ENCODE measurements at places on chromosomes 4 and X.

- no peak for DNase-seq
Measured at GRCh38 chrX:78665342-78665741, 6.2 kb upstream of the RTL3 start.

GRCh38 chr4:89904524-89904923 is 9.9 kb downstream of the MMRN1 start:
- no peak for DNase-seq

DNA sequence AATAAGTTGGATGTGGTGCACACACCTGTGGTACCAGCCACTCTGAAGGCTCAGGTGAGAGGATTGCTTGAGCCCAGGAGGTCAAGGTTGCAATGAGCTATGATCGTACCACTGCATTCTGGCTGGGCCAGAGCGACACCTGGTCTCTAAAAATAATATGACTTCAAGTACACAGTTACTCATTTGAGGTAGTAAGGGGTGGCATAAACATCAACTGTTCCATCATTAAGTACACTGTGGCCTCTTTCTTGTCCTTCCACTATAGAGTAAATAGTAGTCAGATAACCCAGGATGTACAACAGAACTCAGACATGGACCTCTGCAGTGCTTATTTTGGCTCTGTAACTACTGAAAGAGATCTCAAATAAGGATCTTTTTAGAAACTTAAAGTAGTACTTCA is 10.6 kb downstream of the FAM9B start:
- no peak for DNase-seq

GRCh38 chrX:133590703-133591505 is 175.6 kb upstream of the GPC4 start:
- no peak for DNase-seq

GRCh38 chr4:77849278-77849965 is 13.2 kb upstream of the MRPL1 start:
- DNase-seq = no peak

GRCh38 chr4:174437324-174437723 is 85.0 kb downstream of the HPGD start:
- no peak for DNase-seq

GRCh38 chrX:36867143-36867542 is 141.0 kb upstream of the FAM47C start:
- no peak for DNase-seq

DNA sequence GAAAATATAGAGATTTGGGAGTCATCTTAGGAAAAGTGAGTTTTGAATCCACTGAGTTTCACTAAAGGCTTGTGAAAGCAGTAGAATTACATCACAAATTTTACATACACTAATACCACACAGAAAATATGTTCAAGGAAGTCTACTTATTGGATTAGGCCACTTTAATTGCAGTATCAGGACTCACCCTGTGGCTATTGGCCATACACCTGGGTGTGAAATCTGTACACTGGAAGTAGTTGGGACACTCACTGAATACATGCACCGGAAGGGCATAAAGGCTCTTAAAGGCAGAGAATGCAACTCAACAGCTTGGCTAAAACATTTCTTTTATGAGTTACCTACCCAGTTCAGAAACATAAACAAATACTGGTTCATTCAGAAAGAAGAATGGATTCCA is 19.8 kb downstream of the MAOB start:
- DNase-seq = no peak

- no peak for DNase-seq
Measured at GRCh38 chrX:143378851-143379250, 138.4 kb downstream of the SPANXN3 start.

DNA sequence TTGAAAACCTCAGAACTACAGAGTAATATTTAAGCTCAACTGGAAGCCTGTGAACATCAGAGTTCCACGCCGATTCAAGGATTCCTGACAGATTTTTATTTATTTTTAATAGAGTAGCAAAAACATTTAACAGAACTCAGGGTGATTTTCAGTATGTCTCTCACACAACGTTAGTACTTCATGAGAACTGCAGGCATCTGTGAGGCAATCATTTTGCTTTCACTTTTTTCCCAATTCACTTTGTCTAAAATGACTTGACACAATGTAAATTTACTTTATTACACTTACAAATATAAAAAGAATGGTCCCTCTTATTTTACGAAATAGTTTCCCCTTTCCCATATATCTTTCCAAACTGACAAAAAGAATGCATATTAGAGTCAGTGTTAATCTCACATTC is 869.5 kb upstream of the EPHA5 start:
- DNase-seq = no peak

- no peak for DNase-seq
Measured at GRCh38 chr4:15420642-15421041, 7.2 kb upstream of the C1QTNF7 start.

GRCh38 chr4:130855533-130855932 is 1759.6 kb downstream of the C4orf33 start:
- DNase-seq = no peak

DNA sequence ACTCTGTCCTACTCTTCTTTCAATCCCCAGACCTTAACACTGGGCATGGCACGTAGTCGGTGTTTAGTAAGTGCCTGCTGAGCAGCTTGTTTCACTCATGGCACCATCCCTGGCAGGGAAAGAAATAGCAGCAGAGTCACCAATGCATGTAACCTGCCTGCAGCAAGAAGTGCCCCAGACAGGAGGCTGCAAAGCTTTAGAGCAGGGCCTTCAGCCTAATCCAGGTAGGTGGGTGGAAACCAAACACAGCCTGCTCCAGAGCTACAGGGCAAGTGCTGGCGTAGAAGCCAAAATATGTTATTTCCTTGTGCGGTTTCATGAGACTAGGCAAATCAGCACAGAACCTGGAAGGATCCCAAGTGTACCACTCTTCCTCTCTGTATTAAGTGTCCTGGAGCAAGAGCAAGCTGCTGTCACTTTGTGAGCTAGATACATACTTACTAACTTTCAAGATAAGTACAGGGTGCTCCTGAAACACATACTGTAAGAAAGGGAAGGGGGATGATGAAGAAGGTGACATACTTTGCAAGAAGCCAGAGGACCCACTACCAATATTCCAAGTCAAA is 5.5 kb downstream of the PROM1 start:
- no peak for DNase-seq

GRCh38 chrX:44020693-44021092 is 47.5 kb upstream of the NDP start:
- DNase-seq = no peak

DNA sequence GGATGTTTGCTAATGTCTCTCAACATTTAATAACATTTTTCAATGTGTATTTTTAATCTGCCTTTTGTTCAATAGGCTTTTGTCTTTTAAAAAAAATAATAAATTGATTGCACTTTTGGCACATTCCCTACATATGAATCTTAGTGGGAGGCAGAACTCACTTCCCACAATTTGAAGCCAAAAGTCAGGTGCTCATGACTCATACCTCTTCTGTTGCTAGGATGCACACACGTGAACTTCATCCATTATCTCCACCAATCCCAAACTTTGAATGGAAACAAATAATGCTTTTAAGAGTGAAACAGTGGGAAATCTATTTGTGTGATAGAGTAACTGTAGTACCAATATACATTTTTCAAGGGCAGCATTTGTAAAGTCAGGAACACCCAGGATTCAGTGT is 260.5 kb downstream of the IQCM start:
- DNase-seq = no peak
